ENCODE measurements at places on chromosomes 6 and 20. TPM values are rescaled to one million over a fixed set of nuclear protein-coding genes. Genes with fewer than 3 reads are reported as not detected.
A peak's percentile ranks its signal among the peaks of the same experiment; 100 is the strongest.

DNA sequence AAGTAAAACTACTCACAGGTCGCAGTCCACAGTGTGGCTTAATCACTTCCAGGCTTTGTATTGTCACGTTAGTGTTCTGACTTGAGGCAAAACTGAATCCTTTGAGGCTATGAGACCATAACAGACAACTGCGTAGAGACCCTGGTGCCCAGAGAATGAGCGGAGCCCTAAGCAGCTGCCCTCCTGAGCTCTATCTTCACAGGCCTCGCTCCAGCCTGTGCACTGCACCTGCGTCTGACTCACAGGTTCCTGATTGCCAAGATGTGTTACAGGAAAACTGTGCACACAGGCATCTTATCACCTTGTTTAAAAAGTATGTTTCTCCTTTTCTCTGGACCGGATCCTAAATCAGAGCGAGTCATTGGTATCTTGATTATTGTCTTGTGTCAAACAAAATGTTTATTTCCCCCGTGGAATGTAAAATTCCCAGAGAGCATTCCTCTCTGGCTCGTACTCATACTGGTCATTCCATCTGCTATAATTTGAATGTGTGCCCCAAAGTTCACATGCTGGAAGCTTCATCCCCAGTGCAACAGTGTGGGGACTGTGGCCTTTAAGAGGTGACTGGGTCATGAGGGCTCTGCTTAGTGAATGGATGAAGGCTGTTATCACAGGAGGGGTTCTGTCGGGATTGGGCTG lies 25.7 kb downstream of the PRR18 start:
- no peak overlapping the region for H3K27ac ChIP-seq
- no peak for DNase-seq
- H3K27me3 ChIP-seq = no peaks in the 10 kb centered on the region
- H3K4me1 ChIP-seq = no peaks in the 10 kb centered on the region
- H3K4me3 ChIP-seq = no peak overlapping the region

Gene ENPP5
- total RNA-seq = 17.7 TPM

GRCh38 chr20:24782301-24782700 lies 166.8 kb upstream of the CST7 start:
- H3K4me1 ChIP-seq = no peaks in the 10 kb centered on the region
- H3K27ac ChIP-seq = no peak overlapping the region
- no peak for DNase-seq
- no peaks in the 10 kb centered on the region for H3K27me3 ChIP-seq

DNA sequence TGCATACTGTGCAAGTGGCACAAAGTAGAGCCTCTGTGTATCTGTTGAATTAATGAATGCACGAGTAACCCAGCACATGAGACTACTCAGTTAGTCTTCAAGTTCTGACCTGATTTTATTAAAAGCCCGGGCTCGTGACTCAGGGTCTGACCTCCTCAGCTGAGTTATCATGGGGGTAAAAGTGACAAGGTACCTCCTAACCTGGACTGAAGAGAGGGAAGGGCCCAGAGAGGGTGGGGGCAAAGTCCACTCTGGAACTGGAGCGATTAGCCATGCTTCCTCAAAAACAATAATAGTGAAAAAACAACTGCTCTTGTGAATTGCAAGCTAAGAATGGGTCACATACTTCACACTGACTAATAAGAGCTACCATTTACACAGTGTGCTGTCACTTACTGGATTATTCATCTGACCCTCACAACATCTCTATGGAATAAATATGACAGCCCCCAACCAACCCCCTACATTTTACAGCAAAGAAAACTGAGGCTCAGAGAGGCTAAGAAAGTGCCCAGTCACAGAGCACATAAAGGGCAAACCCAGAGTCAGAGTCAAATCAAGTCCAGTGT lies 26.7 kb downstream of the TRERF1 start:
- H3K27me3 ChIP-seq = no peaks in the 10 kb centered on the region
- H3K4me1 ChIP-seq = peaks cover 17% of the 10 kb centered on the region
- H3K4me3 ChIP-seq = no peak overlapping the region
- peak; percentile 5 for DNase-seq
- H3K36me3 ChIP-seq = no peaks in the 10 kb centered on the region

Data from right atrium auricular region (tissue), 2 donors.